ENCODE measurements at places on chromosomes 4 and X.

GRCh38 chr4:94848326-94848725 lies 90.6 kb downstream of the BMPR1B start:
- no peak for DNase-seq

DNA sequence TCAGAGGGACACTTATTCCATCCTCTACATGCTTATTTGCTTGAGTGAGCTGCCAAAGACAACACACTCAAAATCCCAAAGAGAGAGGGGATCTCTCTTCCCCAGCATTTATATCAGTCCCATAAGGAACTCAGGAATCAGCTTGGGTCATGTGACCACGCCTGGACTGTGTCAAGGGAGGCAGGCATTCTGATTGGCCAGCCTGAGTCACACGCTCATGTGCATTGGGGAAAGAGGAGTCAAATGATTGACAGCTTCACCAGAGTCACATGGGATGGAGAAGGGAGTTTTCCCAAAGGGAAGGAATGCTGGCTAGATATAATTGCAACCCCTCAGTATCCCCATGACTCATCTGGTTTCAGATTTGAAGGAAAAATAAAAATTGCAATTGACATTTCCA lies 49.0 kb downstream of the RWDD4 start:
- DNase-seq = no peak

DNA sequence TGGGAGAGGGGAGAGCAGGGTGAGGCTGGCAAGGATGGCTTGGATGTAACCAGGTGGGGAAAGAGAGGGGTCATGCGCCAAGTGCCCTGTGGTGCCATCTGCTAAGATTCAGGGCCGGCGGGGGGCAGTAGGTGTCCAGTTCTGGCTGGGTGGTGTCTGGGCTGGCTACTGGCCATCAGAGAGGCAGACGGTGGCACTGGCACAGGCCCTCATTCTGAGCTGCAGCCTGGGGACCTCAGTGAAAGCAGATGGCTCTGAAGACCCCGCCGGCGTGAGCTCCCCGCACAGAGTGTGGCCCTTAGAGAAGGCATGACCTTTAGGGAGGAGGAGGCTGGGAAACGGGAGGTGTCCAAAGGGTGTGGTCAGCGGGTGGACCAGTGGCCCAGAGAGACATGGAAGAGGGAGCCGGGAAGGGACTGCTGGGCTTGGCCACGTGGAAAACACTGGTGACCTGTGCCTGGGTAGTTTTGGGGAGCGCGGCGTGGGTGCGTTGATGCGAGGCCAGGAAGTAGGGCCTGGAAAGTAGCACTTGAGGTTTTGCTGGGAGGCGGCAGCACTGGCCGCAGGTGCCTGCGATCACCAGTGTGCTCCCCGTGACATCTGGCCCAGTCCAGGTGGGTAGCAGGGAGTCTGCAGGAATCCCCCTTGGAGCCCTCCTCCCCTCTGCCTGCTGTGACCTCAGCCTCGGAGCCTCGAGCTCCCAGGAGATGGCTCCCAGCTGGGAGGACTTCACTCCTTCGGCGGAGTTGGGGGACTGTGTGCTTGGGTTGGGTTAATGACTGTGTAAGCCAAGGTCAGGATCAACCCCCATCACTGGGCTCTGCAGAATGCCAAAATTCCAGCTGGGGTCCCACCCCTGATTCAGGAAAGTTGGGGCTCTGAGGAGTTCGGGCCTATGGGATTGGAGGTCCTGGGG lies 9.3 kb upstream of the SH3TC1 start:
- no peak for DNase-seq

- DNase-seq = no peak
Measured at GRCh38 chr4:122356317-122356808, 22.4 kb upstream of the ADAD1 start.

- no peak for DNase-seq
Measured at GRCh38 chr4:107853444-107854355, 29.0 kb downstream of the SGMS2 start.

- no peak for DNase-seq
Measured at GRCh38 chrX:148500423-148501385, at the start of gene AFF2. Gene AFF2 (plus strand): TSS chrX:148500617. CDS start chrX:148501098, 481 bp downstream.

DNA sequence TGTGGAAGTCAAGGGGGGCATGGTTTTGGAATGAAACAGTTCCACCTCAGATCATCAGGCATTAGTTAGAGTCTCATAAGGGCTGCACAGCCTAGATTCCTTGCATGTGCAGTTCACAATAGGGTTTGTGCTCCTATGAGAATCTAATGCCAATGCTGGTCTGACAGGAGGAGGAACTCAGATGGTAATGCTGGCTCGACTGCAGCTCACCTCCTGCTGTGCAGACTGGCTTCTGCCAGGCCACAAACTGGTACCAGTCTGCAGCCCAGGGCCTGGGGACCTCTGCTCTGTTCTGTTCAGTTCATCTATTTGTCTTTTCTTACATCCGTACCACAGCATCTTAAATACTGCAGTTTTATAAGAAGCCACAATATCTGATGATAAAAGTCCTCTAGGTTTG lies 12.2 kb upstream of the MSL3 start:
- no peak for DNase-seq

All from activated T-helper 1 cell treated with Interleukin-2 at 50 U/mL for 16 hours (primary cell).